ENCODE measurements at places on chromosomes 11 and 22. TPM values are rescaled to one million over a fixed set of nuclear protein-coding genes. Genes with fewer than 3 reads are reported as not detected.
A peak's percentile ranks its signal among the peaks of the same experiment; 100 is the strongest.

DNA sequence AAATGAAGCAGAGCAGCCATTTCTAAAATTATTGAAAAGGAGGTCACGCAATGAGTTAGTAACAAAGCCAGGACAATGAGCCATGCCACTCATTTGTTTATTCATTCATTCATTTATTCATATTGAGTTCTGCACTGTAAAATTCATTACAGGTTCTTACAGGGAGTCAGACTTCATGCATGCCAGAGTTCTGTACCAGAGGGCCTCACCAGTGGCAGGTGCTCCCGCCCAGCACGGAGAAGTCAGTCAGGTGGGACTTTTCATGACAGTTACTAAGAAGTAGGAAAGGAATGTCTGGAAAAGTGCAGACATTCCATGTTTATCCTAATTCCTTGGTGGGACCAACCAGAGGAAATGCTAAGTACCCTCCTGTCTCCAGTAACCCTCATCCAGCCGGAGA, 217.5 kb upstream of the BLID start:
- H3K4me3 ChIP-seq: no peak overlapping the region
- H3K36me3 ChIP-seq: no peaks in the 10 kb centered on the region
- no peaks in the 10 kb centered on the region for H3K27me3 ChIP-seq

- H3K4me1 ChIP-seq: no peaks in the 10 kb centered on the region
- no peaks in the 10 kb centered on the region for H3K27me3 ChIP-seq
- no peaks in the 10 kb centered on the region for H3K36me3 ChIP-seq
- no peak overlapping the region for H3K27ac ChIP-seq
- DNase-seq: no peak
Observed at GRCh38 chr11:44654057-44654456, 72.7 kb upstream of the TSPAN18 start.

DNA sequence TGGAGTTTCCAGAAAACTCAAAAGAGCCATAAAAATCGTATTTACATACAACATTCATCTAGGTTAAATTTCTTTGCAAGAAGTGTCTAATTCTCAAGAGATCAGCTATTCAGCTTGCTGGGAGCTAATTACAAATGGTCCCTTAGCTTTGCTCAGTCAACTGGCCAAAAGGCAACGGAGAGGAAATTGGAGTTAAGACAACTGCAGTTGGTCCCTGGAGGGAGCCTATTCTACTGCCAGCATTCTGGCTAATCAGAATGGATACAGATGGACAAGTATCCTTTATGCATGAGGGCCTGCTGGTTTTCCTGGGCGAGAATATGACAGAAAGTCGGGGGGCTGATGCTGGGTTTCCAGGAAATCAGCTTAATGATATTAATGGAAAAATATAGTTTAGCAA, 45.5 kb downstream of the KCNJ1 start:
- no peaks in the 10 kb centered on the region for H3K27me3 ChIP-seq
- no peaks in the 10 kb centered on the region for H3K4me1 ChIP-seq
- no peak overlapping the region for H3K4me3 ChIP-seq
- no peak for DNase-seq
- no peaks in the 10 kb centered on the region for H3K36me3 ChIP-seq

GRCh38 chr11:119368121-119369034, 13.1 kb downstream of the USP2 start:
- no peak overlapping the region for H3K4me3 ChIP-seq
- peak; percentile 94 for DNase-seq
- H3K4me1 ChIP-seq: peaks cover 32% of the 10 kb centered on the region
- H3K27ac ChIP-seq: peak overlapping the region; percentile 83
- H3K27me3 ChIP-seq: no peaks in the 10 kb centered on the region

The GPHA2 gene
- polyA plus RNA-seq: 4.2 TPM

DNA sequence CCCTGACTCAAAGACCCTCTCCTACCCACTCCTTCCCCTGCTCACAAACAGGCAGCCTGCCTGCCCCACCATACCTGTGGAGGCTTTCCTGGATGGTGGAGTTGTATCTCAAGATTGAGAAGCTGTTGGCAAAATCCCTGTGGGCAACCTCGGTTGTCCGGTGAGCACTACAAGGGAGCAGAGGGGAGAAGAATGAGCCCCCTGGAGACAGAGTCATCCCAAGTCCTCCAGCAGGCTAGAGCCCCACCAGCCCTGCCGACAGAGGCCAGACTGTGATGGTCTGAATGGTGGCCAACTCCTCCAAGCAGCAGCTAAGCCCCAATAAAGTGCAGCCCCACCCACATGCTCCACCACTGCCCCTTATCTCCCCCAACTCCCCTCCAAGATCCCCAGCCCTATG, 17.5 kb downstream of the TMPRSS13 start:
- H3K36me3 ChIP-seq: no peaks in the 10 kb centered on the region
- no peaks in the 10 kb centered on the region for H3K4me1 ChIP-seq
- H3K4me3 ChIP-seq: no peak overlapping the region
- H3K27ac ChIP-seq: no peak overlapping the region
- DNase-seq: peak; percentile 4
- no peaks in the 10 kb centered on the region for H3K27me3 ChIP-seq

The XRRA1 gene
- 2.4 TPM for polyA plus RNA-seq

The OR51B2 gene
- polyA plus RNA-seq: not detected

GRCh38 chr11:124890151-124890550, 7.5 kb downstream of the ROBO4 start:
- DNase-seq: no peak
- H3K4me1 ChIP-seq: no peaks in the 10 kb centered on the region
- H3K36me3 ChIP-seq: no peaks in the 10 kb centered on the region
- H3K27ac ChIP-seq: no peak overlapping the region

- no peaks in the 10 kb centered on the region for H3K36me3 ChIP-seq
- no peak overlapping the region for H3K4me3 ChIP-seq
- no peaks in the 10 kb centered on the region for H3K27me3 ChIP-seq
- no peak for DNase-seq
- H3K27ac ChIP-seq: no peak overlapping the region
Observed at GRCh38 chr11:41950470-41951143, 491.2 kb upstream of the LRRC4C start.

DNA sequence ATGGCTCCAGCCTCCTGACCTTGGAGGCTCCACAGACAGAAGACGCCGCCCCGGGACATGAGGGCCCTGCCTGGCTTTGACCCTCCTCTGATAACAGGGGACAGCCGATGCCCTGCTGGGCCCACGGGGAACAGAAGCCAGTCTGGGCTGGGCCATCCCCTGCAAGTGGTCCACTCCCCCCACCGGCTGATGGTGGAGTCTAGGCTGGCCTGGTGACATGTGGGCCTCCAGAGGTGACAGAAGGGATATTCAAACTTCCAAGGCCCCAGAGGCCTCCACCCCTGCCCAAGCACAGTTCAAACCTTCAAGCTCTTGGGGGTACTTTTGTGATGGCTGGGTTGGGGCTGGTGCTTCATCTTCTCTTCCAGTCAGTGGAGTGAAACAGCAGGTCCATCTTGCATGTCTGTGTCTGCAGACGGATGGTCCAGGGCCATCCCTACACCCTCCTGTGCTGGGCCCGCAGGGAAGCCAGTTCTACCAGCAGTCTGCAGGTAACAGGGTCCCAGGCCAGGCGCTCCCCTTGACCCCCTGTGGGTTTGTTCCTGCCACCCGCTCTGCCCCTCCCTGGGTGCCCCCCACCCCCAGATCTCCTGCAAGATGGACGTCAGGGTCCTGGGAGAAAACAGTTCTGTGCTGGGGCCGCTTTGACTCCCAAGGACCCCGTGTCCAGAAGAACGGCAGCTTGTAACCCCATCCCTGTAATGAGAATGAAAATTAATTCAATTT, 929.9 kb downstream of the BRD1 start:
- DNase-seq: no peak
- no peaks in the 10 kb centered on the region for H3K4me1 ChIP-seq
- no peak overlapping the region for H3K27ac ChIP-seq
- H3K4me3 ChIP-seq: no peak overlapping the region
- H3K36me3 ChIP-seq: no peaks in the 10 kb centered on the region
- H3K27me3 ChIP-seq: no peaks in the 10 kb centered on the region

DNA sequence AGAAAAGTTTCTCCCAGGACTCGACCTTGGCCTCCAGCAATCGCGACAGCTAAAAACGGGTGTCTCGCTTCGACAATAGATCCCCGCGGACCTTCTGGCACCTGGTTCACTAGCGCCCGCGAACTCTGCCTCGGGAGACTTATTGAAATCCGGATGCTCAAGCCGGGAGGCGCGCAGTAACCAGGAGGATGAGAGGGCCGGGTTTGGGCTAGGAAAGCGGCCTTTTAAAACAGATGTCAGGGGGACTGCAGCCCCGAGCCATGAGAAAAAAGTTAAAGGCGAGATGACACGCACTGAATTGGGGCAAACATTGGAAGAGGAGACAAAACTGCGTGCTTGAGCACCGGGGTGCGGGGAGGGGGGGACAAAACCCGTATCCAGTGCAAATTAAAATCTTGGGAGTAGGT, 637 bp upstream of the ZBTB16 start:
- no peaks in the 10 kb centered on the region for H3K27me3 ChIP-seq
- DNase-seq: peak; percentile 65
- H3K27ac ChIP-seq: peak overlapping the region; percentile 10

The GAL gene
- 0.72 TPM for polyA plus RNA-seq

The MS4A3 gene
- not detected for polyA plus RNA-seq

DNA sequence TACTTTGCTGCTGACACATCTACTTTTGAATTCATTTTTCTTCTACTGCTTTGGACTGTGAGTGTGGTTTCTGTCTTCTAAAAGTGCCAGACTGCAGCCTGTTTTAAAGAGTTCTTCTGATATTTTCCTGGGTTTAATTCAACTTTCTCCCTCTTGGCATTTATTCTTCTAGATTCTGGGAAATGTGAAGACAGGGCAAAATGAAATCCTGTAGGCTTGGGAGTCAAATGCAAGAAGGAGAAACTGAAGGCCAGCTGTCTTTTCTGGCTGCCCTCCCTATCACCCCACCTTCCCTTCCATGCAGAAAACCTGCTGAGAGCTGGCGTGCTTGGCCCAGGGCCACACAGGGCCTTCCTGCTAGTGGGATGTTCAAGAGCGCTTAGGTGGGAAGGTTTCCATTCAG, 7.6 kb downstream of the ZNF70 start:
- DNase-seq: no peak
- no peak overlapping the region for H3K4me3 ChIP-seq
- H3K36me3 ChIP-seq: peaks cover 18% of the 10 kb centered on the region

The ATP5MG gene
- polyA plus RNA-seq: 120 TPM

The EFCAB6 gene
- polyA plus RNA-seq: 1.7 TPM

- no peaks in the 10 kb centered on the region for H3K27me3 ChIP-seq
- H3K36me3 ChIP-seq: no peaks in the 10 kb centered on the region
- no peak for DNase-seq
- H3K27ac ChIP-seq: no peak overlapping the region
- no peaks in the 10 kb centered on the region for H3K4me1 ChIP-seq
Observed at GRCh38 chr11:73283276-73284000, 11.3 kb downstream of the P2RY6 start.

DNA sequence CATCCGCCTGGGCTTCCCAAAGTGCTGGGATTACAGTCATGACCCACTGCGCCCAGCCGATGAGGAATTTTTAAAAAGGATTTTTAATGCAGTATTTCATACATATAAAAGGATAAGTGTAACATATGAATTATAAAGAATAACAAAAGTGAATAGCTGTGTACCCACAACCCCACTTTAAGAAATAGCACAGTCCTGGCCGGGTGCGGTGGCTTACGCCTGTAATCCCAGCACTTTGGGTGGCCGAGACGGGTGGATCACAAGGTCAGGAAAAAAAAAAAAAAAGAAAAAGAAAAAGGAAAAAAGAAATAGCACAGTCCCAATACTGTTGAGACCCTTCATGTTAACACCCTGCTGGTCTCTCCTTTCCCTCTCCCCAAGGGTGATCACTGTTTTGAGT, 54.3 kb upstream of the CABP7 start:
- no peaks in the 10 kb centered on the region for H3K4me1 ChIP-seq
- peaks cover 38% of the 10 kb centered on the region for H3K36me3 ChIP-seq
- H3K27me3 ChIP-seq: no peaks in the 10 kb centered on the region
- no peak overlapping the region for H3K4me3 ChIP-seq
- no peak for DNase-seq

The SCN3B gene
- polyA plus RNA-seq: 4.5 TPM

DNA sequence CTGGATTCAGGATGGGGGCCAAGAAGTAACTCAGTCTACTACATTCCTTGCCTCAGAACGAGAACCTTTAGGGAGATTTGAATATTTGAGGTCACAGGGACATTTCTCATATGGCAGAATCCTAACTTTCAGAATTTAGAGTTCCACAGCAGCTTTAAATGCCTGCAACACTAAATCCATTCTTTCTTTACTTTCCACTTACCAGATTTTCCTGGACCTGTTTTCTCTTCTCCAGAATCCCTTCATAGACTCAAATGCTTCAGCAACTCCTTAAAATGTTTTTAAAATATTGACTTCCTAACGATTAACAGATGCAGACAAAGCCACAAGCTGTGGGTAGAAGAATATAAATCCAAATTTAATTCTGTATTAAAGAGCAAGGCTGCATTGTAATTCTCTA, 63.1 kb downstream of the PRSS23 start:
- no peak for DNase-seq
- no peaks in the 10 kb centered on the region for H3K36me3 ChIP-seq
- H3K4me1 ChIP-seq: no peaks in the 10 kb centered on the region
- H3K27me3 ChIP-seq: no peaks in the 10 kb centered on the region

- H3K4me3 ChIP-seq: peak overlapping the region; percentile 99
- H3K36me3 ChIP-seq: no peaks in the 10 kb centered on the region
- no peak for DNase-seq
- no peaks in the 10 kb centered on the region for H3K27me3 ChIP-seq
Observed at GRCh38 chr11:3795131-3796001, 2.0 kb downstream of the NUP98 start.

GRCh38 chr11:122340607-122341290, 224.7 kb upstream of the BLID start:
- H3K27me3 ChIP-seq: no peaks in the 10 kb centered on the region
- H3K36me3 ChIP-seq: no peaks in the 10 kb centered on the region
- H3K4me3 ChIP-seq: no peak overlapping the region
- DNase-seq: no peak

DNA sequence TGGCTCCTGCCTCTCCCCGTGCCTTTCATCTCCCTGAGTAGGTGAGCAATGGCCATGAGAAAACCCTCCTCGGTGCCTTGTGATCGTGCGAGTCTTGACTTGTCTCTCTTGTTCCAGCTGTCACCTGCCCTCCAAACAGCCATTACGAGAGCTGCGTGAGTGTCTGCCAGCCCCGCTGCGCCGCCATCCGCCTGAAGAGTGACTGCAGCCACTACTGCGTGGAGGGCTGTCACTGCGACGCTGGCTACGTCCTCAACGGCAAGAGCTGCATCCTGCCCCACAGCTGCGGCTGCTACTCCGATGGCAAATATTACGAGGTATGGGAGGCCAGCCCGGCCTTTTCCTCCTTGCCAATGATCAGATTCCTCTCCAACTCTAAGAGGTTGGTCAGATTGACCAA, 51.7 kb downstream of the TECTA start:
- no peaks in the 10 kb centered on the region for H3K27me3 ChIP-seq
- DNase-seq: no peak
- no peak overlapping the region for H3K4me3 ChIP-seq
- no peaks in the 10 kb centered on the region for H3K36me3 ChIP-seq
- H3K27ac ChIP-seq: no peak overlapping the region
- no peaks in the 10 kb centered on the region for H3K4me1 ChIP-seq

The OR51I1 gene
- polyA plus RNA-seq: not detected

GRCh38 chr11:23606191-23606590, 745.9 kb upstream of the CCDC179 start:
- H3K4me3 ChIP-seq: no peak overlapping the region
- no peak overlapping the region for H3K27ac ChIP-seq
- H3K27me3 ChIP-seq: no peaks in the 10 kb centered on the region
- H3K4me1 ChIP-seq: no peaks in the 10 kb centered on the region
- DNase-seq: no peak

All from pancreas (tissue), 10 donors.